Body of pancreas (tissue), 4 donors: ENCODE measurements at places on chromosomes 6 and 20.

GRCh38 chr6:62150048-62150663, 135.9 kb downstream of the KHDRBS2 start:
- DNase-seq = peak; percentile 20

GRCh38 chr6:79808921-79809320, 138.4 kb downstream of the ELOVL4 start:
- no peak for DNase-seq

DNA sequence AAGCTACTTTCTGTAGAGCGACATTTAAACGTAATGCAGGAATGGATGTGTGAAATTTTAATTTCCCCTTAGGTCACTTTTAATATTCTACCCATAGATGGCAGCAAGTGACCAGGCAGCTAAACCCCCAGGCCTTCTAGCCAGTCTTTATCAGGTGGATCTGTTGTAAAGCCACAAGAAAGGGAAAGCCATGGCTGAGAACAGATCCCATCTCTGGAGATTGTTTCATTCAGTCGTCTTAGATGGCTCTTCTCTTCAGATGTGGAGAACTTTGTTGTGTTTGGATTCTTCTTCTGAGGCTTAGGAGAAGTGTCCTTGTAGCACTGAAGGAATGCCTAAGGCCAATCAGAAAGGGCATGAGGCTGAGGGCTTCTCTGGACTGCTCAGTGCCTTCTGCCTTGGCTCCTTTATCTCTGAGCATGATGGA, 15.8 kb upstream of the RNF182 start:
- DNase-seq = peak; percentile 62

DNA sequence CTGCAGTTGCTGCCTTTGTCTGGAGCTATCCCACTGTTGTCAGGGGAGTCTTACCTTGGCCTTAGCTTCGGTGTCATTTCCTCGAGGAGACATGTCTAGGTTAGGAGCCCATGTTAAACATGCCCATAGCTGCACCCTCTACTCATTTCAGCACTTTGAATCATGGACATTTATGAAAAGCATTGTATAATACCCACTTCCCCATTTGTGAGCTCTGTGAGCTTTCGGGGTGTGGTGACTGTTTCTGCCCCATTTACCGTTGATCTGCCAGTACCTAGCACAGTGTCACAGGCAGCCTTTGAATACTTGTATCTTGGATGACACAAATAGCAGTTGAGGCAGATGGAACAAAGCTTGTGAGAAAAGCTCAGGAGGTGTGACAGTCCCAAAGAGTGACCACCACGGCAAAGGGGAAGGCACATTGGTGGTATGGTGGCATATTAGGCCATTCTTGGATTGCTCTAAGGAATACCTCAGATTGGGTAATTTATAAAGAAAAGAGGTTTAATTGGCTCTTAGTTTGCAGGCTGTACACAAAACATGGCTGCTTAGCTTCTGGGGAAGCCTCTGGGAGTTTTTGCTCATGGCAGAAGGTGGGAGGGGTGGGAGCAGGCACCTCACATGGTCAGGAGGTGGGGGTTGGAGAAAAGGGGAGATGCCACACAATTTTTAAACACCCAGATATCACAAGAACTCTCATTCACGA, 42.0 kb downstream of the JARID2 start:
- DNase-seq = no peak

- DNase-seq = no peak
These were observed 74.1 kb downstream of the TRDN start for GRCh38 chr6:123562677-123563076.
